SJSA1 (cell line): ENCODE measurements at places on chromosomes 5 and 9. TPM values are rescaled to one million over a fixed set of nuclear protein-coding genes. Genes with fewer than 3 reads are reported as not detected.

Gene GRXCR2
- 0.21 TPM in 1 of 2 replicates, not detected in the other for total RNA-seq

Gene INSYN2B
- 1.1 and 3.8 TPM in 2 replicates for total RNA-seq

Gene ACOT12
- not detected in 2 replicates for total RNA-seq

Gene CENPH
- total RNA-seq: 64.9 and 81.4 TPM in 2 replicates

Gene KIF24
- total RNA-seq: 2.1 and 4.1 TPM in 2 replicates

DNA sequence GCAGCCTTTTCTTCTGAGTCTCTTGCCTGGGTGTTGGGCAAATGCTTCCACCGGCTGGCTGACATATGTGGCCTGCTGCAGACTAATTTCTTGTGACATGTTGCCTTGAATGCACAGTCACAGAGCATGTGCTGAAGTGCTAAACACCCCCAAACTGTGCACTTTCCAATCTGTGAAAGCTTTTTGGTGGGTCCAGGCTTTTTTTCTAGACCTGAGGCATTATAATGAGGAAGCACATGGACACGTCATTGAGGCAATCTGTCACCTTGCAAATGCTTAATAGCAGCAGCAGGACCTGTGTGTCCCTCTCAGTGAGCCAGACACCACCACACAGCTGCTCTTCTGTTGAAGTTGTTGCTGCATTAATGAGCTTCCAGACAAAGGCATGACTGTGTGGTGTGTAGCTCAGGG, 274.7 kb downstream of the ELAVL2 start:
- DNase-seq: no peak

DNA sequence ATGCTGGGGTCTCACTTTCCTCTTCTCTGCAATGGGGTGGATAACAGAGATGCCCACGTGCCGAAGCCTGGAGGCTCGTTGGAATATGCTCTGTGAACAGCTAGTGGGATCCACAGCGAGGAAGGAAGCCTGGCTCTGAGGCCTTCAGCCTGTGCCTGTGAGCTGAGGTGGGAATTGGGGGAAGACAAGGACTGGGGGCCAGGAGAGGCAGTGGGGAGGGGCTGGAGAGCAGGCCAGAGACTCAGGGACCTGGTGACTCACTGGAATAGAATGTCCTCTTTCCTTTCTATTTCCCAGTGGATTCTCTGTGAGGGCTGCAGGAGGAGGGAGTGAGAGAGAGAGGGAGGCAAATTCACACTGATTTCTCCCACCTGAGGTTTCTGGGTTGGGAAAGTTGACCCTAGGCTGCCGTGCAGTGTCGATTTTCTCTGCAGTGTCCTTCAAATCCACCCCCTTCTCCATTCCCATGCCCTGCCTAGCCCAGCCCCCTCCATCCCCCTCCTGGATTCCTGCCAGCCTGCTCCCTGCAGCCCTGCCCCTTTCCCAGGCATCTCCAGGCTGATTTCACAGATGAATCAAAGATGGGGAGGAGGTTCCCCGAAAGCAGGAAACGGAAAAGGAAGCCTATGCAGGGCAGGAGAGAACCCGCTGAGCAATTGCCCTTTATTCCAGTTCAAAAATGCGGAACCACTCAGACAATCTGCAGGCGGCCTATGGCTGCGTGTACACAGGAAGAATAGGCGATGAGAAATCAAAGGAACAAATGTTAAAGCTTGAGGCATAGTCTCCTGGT, 1.4 kb upstream of the SPAAR start:
- DNase-seq: peak; percentile 85

DNA sequence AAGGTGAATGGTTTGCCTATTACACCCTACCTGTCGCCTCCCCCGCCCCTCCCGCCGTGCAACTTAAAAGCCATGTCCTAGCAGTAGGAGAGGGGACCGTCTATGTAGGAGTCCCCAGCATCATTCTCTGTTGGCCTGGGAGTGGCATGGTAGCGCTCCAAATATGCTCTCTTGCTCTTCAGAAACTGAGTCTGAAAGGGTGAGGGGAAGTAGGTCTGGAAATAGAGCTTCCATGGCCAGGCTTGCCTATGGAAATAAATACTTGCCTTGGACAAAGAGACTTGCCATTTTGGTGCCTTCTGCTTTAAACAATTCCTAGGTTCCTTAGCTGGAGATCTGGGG, 1.4 kb downstream of the RGS7BP start:
- DNase-seq: no peak

- DNase-seq: no peak
These were observed 10.5 kb upstream of the HSPA4 start for GRCh38 chr5:133041157-133041784.

GRCh38 chr5:180739958-180740357, at the start of gene OR2Y1:
OR2Y1 (minus strand) TSS chr5:180740058; CDS start chr5:180740058, 0 bp downstream.
- no peak for DNase-seq

- DNase-seq: no peak
These were observed 106.7 kb downstream of the SERINC5 start for GRCh38 chr5:80149161-80149609.

DNA sequence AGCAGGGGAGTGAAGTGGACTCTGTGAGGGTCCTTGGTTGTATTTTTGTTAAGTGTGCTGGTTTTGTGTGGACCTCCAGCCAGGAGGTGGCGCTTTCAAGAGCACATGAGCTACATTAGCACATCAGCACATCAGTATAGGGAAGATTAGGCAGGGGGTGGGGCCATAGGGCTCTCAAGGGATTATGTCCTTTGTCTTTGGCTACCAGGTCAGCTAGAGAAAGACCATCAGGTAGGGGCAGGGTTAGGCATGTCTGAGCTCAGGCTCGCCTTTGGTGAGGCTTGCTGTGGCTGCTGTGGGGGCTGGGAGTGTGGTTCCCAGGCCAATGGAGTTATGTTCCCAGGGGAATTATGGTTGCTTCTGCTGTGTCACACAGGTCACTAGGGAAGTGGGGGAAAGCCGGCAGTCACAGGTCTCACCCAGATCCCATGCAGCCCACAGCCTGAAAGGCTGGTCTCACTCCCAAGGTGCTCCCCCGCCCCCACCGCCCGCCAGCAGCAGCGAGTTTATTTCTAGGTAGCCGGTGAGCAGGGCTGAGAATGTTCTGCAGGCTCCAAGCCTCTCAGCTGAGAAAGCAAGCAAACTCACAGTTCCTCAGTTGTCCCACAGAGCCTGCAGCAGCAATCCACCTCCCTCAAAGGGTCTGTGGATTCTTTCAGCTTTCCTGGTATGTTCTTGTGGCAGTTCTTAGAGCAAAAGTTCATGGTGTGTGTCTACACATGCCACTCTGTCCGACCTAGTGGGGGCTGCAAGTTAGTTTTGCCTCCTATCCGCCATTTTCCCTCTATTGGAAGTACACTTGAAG, 13.7 kb downstream of the OR1J1 start:
- no peak for DNase-seq

DNA sequence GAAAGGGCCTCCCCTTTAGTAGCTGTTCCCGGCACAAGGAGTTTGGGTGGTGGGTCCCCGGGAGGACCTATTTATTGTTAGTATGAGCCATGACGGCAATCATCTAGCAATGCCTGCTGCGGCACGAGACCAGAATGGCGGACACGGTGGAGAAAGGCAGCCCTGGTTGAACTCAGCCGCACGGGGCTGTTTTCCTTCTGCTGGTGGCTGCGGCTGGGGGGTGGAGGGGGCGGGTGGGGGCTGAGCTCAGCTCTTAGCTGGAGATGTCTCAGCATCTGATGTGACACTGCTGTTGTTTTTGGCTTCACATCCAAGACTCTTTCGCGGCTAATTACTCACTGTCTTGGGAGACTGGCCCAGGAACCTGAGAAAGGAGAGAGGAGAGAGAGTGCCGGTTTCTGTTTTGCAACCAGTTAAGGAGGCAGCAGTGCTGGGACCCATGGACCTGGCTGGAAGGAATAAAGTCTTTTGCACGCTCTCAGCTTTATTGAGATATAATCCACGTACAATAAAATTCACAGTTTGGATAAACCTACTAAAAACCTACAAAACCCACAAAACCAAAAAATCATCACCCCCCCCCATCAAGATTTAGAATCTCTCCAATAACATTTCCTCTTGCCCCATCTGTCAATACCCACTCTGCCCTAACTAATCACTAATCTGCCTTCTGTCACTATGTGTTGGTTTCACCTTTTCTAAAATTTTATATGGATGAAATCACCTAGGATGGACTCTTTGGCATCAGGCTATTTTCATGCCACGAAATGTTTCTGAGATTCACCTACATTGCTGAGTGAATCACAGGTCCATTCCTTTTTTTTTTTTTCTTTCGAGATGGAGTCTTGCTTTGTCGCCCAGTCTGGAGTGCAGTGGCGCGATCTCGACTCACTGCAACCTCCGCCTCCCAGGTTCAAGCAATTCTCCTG, 81.8 kb upstream of the NEURL1B start:
- DNase-seq: peak; percentile 78

DNA sequence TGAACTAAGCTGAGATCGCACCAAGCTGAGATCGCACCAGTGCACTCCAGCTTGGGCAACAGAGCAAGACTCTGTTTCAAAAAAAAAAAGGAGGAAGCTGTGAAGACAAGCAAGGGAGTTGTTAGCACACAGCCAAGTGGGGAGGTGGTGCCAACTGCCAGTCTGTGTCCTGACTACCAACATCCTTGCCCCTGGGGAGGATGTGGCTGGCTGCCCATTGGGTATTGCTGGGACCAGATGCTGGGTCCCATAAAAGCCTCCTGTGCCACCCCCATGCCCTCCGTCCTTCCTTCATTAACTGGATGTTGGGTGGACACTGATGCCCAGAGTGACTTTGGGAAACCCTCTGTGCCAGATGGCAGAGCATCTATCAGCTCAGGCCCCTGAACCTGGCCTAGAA, 157.1 kb upstream of the COL5A1 start:
- no peak for DNase-seq

- DNase-seq: no peak
These were observed 12.1 kb downstream of the KCNMB1 start for GRCh38 chr5:170377027-170377426.

DNA sequence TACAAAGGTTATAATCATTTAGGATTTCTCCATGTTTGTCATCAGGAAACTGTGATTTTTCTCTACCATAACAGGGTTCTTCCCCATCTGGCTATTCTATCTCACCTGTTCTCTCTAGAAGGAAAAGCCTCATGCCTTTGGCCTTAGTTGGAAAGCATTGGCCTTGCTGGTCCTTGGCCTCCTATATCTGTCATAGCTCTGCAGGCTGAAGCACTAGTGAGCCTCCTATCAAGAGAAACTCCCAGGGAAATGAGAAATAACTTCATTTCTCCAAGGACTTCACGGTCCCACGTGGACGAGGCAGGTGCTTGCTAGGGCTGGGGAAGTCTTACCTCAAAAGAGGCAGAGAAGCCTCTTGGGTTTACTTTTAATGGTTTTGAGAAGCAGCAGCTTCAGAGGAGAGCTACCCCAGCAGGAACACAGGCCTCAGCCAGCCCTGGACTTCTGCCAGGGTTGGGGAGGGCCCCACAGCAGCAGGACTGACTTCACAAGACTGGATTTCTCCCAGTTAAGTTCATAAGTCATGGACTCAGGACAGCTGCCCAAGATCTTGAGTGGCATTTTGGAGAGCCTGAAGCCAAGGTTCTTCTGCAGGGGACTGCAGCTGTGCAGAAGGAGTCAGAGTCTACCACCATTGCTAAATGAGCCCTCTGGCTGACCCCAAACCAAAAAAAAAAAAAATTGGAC, 15.8 kb upstream of the PSAT1 start:
- DNase-seq: no peak

GRCh38 chr9:126294331-126295081, 32.1 kb upstream of the MVB12B start:
- no peak for DNase-seq

- DNase-seq: peak; percentile 83
These were observed 42.3 kb upstream of the MUSK start for GRCh38 chr9:110626101-110626829.
